Fibroblast of skin of left biceps (primary cell): ENCODE measurements at places on chromosomes 5 and 9.

GRCh38 chr9:135330307-135330631, 149.3 kb upstream of the PPP1R26 start:
- no peak for DNase-seq

- no peak for DNase-seq
Observed at GRCh38 chr9:79236466-79236865, 335.3 kb upstream of the TLE4 start.

DNA sequence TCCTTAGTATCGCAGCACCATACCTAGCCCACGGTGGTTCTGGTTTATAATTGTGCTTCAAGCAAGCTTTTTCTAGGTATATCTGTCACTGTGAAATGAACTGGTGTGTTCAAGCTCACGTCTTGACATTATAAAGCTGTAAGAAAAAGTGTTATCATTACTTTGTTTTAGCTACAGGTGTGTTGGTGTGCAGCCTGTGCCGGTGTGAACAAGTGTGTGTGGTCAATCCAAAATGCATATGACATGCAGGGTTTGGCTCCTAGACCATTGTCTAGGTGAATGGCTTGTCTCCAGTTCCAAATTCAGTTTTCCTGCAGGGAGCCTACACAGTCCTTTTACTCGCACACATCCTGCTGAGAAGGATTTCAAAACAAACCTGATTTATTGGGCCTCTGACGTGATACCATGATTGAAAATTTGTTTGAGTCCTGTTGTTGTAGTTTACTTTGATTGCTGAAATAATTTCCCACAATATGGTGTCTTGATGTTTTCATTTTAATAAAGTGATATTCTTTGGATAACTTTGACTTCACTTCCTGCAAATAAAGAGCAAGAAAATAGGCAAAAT, 3.7 kb downstream of the LSM11 start:
- DNase-seq, result no peak

DNA sequence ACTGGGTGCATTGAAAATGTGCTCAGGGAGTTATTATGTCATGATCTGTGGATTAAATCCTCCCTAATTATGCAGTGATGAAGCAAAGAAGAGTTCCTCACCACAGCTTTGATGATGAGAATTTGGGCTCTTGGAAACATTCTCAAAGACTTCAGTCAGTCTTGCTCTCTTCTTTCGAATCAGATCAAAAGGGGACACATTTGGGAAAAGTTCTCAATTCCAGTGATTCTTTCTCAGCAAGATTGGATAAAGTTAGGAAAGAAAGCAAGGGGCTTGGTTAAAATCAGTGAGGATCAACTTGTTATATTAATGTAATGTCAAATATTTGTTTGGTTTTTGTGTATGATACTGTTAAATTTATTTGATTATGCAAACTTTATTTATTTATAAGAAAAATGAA, 411.3 kb upstream of the ACTBL2 start:
- no peak for DNase-seq

- DNase-seq, result no peak
Observed at GRCh38 chr5:78499485-78499884, 139.1 kb downstream of the SCAMP1 start.

GRCh38 chr5:16891033-16891432, 45.1 kb downstream of the MYO10 start:
- no peak for DNase-seq

DNA sequence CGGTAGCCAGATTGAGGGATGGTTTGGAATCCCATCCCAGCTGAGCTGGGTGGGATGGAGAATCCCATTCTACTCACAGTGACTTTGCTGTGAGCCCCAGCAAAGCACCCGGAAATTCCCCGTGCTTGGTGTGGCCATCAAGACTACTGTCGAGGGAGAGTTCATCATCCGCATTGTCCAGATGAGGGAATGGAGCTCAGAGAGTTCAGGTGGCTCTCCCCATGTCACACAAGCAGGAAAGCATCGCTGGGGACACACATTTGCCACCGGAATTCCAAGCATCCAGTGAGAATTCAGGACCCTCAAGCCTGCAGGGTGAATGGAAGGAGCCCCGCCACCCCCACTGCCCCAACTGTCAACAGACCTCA, 54.4 kb downstream of the HRH2 start:
- no peak for DNase-seq

GRCh38 chr5:126234563-126235195, 188.5 kb upstream of the GRAMD2B start:
- DNase-seq, result peak; percentile 1

DNA sequence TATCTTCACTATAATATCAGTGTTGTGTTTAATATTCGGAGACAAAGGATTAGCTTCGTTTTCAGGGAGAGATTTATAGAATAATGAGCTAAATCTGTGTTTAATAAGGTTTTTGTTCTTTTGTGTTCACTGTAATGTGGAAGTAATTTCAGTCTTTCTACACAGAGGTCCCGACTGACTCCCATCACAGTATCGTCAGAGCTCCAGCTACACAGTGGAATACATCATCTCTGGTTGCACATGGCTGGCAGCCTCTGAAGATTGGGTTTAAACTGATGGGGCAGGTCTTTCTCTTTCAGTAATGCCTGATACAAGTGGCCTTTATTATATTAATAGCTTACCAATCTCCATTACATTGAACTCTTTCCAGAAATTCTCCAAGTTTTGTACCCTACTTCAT, 736.7 kb upstream of the RIOK2 start:
- DNase-seq, result no peak

GRCh38 chr5:155711882-155712281, 615.1 kb upstream of the SGCD start:
- no peak for DNase-seq

- DNase-seq, result no peak
Observed at GRCh38 chr9:91856419-91856818, 93.6 kb downstream of the ROR2 start.

GRCh38 chr5:124871303-124871702, 124.9 kb upstream of the ZNF608 start:
- DNase-seq, result peak; percentile 47

- no peak for DNase-seq
Observed at GRCh38 chr9:16974436-16974835, 104.0 kb upstream of the BNC2 start.

DNA sequence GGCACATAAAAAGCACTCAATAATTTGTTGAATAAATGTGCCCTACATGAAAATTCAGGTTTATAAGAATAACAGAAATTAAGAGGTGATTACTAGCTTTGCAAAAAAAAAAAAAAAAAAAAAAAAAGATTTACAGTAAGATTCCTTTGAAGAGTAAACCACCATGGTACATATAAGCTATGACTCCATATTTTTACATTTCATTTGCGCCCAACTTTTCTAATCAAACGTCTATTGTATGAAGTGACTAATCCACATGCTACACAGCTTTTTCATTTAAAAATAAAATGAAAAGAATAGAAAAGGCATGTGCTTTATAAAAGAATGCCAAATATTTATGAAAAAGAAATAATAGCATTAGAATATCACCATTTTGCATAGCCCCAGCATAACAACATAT, at the start of gene PLAC8L1:
Gene PLAC8L1 (minus strand): TSS at position 101 of the 400 bp plus-strand sequence. CDS start 1,266 bp downstream, outside the sequence.
- no peak for DNase-seq

- DNase-seq, result no peak
Observed at GRCh38 chr5:139415221-139415861, 11.5 kb upstream of the SPATA24 start.

- DNase-seq, result no peak
Observed at GRCh38 chr9:117258184-117258866, 156.5 kb downstream of the ASTN2 start.

GRCh38 chr5:114101153-114101552, 260.7 kb upstream of the KCNN2 start:
- DNase-seq, result no peak

DNA sequence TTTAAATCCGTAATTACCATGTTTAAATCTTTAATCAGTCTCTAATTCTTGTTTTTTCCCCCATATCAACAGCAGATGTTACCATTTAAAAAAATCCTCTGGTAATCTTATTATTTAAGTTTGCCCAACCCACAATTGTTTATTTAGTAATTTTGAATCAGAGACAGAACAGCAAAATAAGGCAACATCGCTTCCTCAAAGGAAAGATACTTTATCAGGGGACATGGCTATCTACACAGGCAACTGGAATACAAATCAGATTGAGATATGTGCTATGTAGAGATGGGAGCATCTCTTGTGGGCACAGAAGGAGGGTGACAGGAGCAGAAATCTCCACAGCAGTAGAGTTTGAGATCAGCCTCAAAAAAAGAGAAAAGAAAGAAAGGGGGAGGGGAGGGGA, 674.4 kb downstream of the SEMA5A start:
- no peak for DNase-seq

GRCh38 chr9:121367306-121368137, 2.5 kb downstream of the STOM start:
- DNase-seq, result no peak

DNA sequence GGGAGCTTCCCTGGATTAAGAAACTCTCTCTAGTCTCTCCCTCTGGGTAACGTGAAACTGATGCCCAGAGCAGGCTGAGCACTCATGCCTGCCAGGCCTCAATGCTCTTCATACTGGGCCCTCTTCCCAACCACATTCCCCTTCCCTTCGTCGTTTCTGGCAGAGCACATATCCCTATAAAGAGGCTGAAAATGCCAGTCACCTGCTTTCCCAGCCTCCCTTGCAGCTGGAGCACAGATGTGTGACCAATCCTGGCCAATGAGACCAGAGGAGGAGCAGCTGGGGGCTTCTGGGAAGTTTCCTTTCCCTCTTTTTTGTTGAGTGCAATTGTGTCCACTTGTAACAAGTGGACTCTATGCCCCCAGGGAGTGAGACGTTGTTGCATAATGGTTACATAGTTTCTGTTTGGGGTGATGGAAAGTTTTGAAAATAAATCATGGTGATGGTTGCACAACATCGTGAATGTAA, 30.2 kb upstream of the SMIM23 start:
- DNase-seq, result peak; percentile 26

DNA sequence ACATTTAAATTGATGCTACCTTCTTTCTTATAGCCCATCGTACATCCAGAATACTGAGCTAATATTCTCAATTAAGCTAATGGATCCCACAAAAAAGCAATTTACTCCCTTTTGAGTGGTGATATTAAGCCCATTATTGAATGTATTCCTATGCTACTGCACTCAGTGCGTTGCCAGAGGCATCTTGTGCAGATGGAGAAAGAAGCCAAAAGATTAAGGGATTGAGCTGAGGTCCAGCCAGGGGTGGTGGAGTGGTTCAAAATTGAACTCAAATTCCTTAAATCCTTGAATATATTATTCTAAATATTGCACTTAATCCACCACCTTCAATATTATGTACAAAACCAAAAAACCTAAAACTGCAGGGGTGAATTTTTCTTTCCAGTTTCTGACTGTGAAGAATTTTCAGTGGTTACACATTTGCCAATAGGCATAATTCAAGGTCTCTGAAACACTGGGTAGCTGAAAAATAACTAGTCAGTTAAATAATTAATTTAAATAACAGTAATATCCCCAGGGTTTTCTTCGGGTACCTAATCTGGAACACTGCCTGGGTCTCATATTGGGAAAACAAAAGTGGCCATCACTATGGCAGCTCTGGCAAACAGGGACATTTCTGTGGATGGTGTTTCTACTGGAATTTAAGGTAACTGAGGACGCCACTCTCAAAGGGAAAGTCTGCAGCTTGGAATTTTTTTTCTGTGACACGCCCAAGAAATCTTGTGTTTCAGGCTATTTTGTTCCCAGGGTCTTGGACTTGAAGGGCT, 6.2 kb upstream of the LIFR start:
- DNase-seq, result no peak

DNA sequence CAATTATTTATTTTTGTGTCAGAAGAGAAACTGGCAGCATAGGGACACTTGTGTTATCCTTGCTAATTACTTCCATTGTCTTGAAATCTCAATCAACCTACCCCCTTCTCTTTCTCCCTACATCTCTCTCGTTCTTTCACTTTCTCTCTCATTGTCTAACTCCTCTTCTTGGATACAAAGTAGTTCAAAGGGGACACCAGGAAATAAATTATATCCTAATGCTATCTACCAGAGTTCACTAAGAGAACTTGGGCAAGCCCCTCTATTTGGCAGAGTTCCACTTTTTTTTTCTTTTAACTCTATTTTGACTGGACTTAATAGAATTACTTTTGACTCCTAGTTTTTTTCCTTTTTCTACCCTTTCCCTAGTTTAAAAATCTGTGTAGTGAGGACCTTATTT, 102.2 kb downstream of the MEF2C start:
- DNase-seq, result no peak

- DNase-seq, result peak; percentile 57
Observed at GRCh38 chr5:141654298-141654697, 3.1 kb upstream of the FCHSD1 start.

GRCh38 chr5:121979691-121980090, 17.9 kb downstream of the SRFBP1 start:
- no peak for DNase-seq

GRCh38 chr5:112933651-112934365, 11.8 kb upstream of the REEP5 start:
- peak; percentile 55 for DNase-seq

- no peak for DNase-seq
Observed at GRCh38 chr5:130055572-130055971, 151.3 kb downstream of the CHSY3 start.

GRCh38 chr5:67010684-67011409, 185.8 kb downstream of the CD180 start:
- no peak for DNase-seq

DNA sequence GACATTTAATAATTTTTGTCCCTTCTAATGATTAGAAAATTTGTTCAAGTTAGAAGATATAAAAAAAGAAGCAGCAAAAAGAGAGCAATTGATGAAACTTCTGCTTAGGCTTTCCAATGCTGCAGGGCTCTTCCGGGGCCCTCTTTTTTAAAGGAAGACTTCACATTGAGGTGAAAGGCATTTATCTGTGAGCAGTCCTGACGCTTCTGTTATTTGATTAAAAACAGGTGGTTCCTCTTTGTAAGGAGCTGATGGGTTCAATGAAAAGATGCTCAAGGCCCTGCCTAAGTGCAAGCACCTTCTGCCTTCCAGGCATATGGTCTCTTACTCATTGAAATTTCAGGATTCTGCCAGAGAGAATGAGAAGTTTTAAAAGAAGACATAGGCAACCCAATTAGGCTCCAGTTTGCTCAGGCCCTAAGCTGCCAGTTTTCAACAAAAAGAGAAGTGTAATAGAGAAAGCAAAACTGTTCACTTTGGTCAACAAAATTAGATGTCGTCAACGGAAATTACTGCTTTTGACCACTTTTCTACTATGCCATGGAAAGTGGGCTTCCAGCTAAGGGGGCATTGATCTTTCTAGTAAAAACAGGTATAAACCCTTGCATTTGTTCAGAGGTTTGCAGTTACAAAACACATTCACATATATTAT, 100.2 kb downstream of the INSYN2B start:
- DNase-seq, result no peak
